T-cell (primary cell): ENCODE measurements at places on chromosomes 4 and X. TPM values are rescaled to one million over a fixed set of nuclear protein-coding genes. Genes with fewer than 3 reads are reported as not detected.
A peak's percentile ranks its signal among the peaks of the same experiment; 100 is the strongest.

C1GALT1C1 gene
- 14.8 TPM for total RNA-seq

DNA sequence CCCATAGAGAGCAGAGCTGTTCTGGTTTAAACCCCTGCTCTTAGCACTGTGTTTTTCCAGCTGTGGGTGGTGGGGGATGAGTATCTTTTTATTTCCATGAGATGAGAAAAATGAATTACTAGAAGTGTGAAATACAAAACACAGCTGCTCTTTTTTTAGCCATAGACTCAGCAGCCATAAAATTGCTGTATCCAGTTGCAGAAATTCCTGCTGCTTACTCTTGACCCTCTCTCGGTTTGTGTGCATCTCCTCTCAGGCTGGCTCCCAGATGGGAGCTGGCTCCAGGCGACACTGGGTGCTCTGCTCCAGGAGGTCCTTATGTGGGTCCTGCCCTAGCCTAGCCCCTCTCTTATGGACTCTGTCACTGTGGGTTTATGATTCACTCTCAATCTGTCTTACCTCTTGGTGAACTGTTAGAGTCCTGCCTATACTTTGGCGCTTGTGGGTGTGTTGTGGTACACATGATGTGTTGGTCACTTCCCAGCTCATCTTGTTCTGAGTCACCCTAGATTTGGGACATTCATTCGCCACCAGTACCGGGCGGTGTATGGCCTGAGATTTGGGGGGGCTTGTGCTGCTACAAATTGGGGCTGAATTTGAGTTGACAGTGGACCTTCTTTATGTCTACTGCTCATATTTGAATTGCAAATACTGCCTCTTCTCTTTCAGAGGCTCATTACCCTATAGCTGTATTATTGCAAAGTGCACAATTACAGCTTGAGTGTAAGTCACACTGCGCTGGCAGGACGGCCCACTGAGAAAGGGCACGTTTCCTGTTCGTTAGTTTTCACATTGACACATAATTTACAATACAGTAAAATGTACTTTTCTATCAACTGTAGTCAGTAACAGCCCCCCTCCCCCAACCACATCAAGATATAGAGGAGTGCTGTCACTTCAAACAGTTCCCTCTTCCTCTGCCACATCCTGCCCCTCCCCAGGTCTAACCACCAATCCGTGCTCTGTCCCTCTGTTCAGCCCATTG is 46.9 kb upstream of the MSANTD1 start:
- peak; percentile 76 for DNase-seq

HTR2C gene
- total RNA-seq: not detected

PABPC4L gene
- not detected for total RNA-seq

DNA sequence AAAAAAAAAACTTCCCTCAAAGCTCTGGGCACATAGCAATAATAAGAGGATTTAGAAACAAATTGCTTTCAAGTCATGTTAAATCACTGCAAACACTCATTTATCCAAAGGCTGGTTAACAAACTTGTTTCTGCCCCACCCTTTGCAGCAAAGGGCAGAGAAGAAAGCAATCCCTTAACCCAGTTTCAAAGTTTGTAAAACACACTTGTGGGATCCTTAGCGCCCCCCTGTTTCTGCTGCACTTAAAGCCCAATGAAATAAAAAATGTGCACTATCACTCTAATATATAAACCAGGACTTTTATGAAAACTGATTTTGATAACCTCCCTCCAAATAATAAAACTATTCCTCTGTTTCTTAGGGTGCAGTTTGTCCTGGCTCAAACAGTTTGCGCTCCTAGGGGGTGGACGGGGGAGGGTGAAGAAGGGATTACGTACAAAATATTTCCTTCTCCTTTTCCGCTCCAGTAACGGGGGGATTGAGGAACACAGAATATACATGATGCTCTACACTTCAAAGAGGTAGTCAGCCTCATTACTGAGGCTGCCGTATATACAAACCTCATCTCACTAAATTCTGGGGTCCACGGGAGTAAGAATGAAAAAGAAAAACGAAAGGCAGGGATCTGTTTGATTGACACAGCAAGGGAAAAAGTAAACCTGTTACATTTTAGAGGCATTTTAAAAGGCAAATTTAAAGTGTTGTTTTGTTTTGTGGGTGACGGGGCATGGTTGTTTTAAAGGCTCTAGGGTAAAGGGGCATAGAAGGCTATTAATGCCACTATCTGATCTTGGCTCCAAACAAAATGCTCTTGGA is 3.1 kb upstream of the PCDH10 start:
- DNase-seq: no peak

- no peak for DNase-seq
These were observed 168.7 kb upstream of the HAND2 start for GRCh38 chr4:173698557-173699262.

N4BP2 gene
- 15.3 TPM for total RNA-seq

DNA sequence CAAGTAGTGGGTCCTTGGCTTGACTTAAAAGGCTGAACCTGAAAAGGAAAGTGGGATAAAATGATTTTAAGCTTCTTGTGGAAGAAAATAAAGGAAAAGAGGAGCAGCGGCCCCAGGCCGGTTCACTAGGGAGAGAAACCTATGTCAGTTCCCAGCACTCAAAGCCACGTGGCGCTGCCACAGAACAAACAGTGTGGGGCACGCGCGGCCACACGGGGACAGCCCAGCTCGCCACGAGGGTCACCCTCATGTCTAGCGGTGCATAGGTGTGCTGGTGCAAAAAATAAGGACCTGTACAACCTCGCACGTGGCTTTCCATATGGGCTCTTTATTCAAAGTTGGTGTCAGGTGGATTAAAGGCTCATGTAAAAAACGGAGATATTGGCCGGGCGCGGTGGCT is 17.1 kb downstream of the MSANTD1 start:
- DNase-seq: no peak

- no peak for DNase-seq
These were observed 41.3 kb upstream of the MAGED1 start for GRCh38 chrX:51852096-51852495.

- no peak for DNase-seq
These were observed 2.2 kb downstream of the FUNDC2 start for GRCh38 chrX:155028877-155029291.

DNA sequence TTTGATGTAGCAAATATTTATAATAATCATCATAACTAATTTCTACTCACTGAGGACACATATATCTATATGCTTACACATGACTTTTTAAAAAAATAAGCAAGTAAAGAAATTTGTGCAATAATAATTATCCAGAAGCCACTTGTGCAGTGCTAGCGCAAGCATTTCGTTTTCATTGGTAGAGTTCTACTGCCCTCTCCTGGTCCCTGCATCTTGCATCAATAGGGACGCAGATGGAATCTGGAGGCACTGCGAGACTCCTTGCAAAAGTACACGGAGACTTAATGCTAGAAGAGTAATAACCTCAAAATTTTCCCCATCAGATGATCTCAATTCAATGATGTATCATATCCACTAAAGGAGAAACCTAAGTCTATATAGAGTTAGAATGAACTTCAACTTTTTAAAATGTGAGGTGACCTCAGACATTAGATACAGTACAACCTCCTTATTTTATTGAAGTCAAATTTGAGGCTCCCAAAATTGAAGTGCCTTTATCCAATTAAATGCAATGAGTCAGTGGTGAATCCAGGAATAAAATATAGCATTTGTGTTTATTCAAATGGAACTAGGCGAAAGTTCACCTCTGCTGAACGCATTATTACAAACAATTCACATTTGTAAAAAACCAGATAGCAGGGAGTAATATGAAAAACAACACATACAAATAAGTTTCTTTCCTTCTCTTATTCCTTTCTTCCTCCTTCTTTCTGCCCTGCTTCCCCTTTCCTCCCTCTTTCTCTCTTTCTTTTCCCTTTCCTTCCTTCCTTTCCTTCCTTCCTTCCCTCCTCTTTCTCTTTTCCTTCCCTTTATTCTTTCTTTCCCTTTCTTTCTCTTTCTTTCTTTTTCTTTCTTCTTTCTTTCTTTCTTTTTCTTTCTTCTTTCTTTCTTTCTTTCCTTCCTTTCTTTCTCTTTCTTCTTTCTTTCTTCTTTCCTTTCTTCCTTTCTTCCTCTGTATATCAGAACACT is 450.0 kb downstream of the ANKRD50 start:
- peak; percentile 9 for DNase-seq

DNA sequence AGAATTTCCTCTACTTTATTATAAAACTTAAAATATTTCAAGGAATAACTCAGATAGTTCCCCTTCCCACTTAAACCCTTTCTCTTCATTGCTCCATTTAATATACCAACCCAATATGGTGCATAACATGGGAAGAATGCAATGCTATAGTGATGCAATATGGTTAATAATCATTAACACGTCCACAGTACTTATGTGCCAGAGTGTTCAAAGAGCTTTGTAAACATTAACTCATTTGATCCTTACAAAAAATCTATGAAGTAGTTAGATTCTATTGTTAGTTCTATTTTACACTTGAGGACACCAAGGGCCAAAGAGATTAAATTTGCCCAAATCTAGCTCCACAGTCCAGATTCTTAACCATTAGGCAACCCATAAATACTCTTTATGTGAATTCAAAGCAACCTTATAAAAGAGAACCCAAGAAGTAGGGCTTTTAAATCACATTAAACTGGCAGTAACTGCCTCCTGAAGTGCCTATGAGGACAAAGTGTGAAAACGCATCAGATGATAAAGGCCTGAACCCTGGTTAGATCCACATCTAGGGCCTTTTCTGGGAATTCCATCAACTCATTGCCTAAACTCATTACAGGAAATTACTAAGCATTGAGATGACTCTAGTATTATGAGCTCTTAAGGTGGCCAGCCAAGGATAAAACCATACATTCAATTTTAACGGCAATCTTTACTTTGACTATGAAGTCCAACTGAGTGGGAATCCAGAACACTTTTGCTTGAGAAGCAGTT is 94.3 kb downstream of the AREG start:
- DNase-seq: no peak

- DNase-seq: no peak
These were observed 10.6 kb downstream of the ABCG2 start for GRCh38 chr4:88147799-88148217.

GRCh38 chr4:13492747-13493146 is 8.6 kb upstream of the RAB28 start:
- DNase-seq: no peak

ARMCX2 gene
- 2.9 TPM for total RNA-seq

- no peak for DNase-seq
These were observed 40.3 kb downstream of the ATP11C start for GRCh38 chrX:139892512-139892911.

- no peak for DNase-seq
These were observed 53.4 kb downstream of the PSAPL1 start for GRCh38 chr4:7381221-7381889.

MAMLD1 gene
- 0.92 TPM for total RNA-seq

GRCh38 chr4:186002853-186003252 is 66.1 kb upstream of the TLR3 start:
- DNase-seq: no peak

GRCh38 chrX:130705591-130705990 is 197.4 kb downstream of the ENOX2 start:
- DNase-seq: no peak

GRCh38 chr4:47784222-47784621 is 53.6 kb downstream of the CORIN start:
- no peak for DNase-seq

DCAF4L1 gene
- total RNA-seq: 0.55 TPM

DNA sequence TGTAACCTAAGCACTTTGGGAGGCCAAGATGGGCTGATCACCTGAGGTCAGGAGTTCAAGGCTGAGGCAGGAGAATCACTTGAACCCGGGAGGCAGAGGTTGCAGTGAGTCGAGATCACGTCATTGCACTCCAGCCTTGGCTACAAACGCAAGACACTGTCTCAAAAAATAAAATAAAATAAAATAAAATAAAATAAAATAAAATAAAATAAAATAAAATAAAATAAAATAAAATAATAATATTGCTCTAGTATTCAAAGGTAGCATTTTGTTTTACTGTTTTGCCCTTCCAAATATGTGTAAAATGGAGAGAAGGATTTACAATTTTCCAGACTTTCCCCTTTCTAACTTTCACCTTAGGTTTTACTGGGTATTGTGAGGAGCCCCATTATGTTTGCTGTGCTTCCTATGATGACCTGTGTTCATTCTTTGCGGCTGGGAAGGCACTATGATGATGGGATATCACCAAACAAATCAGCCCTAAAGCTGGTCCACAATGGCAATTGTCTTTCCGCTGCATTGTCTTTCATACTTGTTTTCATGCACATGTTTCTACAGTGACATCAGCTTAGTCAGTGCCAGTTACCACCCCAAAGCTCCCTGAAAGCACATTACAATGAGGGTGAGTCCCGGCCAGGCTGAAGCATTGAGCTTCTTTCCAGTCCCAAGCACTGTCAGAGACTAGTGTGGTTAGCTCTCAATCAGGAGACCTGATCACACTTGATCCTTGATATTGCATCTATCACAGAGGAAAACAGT is 50.8 kb downstream of the DTHD1 start:
- no peak for DNase-seq

MXRA5 gene
- not detected for total RNA-seq
